ENCODE measurements at places on chromosomes 2 and 18.

- DNase-seq = no peak
Observed at GRCh38 chr2:21772624-21773023, 648.9 kb downstream of the TDRD15 start.

DNA sequence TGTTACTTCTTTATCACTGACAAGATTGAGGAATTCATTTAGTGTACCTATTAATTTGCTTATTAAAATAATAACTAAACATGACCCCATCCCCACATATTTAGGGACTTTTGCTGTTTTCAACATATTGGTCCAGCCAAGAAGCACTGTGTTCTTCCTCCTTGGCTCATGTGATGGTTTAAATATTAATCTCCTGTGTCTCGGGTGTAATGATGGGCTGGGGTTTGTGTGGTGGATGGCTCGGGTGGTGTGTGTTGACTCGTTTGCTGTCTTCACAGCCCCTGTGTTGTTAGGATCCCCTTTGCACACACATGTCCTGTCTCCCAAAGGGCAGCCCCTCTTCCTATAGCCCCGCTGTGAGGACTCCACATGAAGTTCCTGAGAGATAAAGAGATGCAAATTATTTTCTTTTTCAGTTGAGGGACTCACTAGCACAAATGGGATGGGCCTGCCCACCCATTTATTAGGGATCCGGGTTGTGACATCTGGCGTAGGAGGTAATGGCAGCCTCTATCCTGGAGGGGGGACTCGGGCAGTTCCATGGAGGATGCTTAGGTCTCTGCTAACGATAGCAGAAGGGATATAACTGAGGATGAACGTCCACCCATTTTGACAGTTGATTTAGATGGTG lies 53.4 kb downstream of the FHOD3 start:
- no peak for DNase-seq

DNA sequence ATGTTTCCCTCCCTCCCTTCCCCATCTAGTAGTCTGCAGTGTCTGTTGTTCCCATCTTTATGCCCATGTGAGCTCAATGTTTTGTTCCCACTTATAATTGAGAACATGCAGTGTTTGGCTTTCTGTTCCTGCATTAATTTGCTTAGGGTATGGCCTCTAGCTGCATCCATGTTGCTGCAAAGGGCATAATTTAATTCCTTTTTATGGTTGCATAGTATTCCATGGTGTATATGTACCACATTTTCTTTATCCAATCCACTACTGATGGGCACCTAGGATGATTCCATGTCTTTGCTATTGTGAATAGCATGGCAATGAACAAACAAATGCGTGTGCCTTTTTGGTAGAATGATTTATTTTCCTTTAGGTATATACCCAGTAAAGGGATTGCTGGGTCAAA lies 60.6 kb upstream of the CYP26B1 start:
- no peak for DNase-seq

- DNase-seq = no peak
Observed at GRCh38 chr2:654896-655295, 22.3 kb downstream of the TMEM18 start.

DNA sequence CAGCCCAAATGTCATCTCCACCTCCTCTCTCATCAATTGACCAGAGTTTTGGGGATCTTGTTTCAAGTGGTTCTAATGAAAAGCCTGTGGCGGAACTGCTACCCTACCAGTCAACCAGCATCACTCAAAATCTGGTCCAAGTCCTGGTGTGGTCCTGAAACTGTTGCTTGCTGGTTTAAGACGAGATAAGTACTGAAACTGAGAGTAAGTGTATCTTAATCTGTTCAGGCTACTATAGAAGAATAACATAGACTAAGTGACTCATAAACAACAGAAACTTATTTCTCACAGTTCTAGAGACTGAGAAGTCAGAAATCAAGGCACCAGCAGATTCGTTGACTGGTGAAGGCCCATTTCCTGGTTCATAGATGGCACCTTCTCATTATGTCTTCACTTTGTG lies 879 bp upstream of the GALNT5 start:
- DNase-seq = peak; percentile 57

GRCh38 chr18:37383846-37384595 lies 181.6 kb downstream of the CELF4 start:
- DNase-seq = no peak

DNA sequence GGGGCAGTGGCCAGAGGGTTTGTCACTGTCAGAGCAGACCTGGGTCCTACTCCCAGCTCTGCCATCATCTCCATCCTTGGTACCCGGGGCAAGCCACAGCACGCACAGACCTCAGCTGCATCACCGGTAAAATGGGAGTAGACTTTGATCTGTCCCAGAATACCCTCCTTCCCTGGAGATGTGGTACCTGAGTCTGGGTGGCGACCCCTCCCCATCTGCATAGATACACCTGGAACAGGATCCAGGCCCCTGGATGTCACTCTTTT lies 64.0 kb downstream of the ZFP36L2 start:
- DNase-seq = no peak

DNA sequence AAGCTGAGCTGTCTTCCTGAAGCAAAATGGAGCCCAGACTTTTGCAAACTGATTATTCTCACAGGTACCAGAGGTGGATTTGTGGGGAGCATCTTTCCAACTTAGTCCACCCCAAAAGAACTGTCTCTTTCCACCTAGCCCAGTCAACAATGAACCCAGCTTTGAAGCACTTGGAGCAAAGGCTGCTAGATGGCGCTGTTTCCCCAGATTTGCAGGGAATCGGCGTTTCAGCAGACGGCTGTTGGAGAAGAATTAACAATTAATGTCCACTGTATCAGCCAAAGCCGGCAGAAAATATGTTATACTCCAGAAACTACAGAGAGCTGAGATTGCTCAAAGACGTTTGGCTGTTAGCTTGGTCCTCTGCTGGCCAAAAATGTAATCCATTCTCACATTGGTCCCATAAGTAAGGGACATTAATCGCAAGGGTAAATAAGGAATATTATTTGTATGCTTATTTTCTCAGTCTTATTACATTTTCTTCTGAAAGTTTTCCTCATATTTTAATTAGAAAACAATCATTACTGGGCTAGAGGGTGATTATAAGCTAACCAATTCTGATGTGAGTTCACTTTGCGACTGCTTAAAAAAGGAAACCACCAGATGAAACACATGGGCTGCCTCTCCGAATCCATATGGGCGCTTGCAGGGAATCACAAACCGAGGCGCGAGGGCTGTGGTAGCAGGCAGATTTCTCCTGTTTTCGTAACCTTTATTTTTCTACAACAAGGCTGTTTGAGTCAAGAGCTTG lies 423.8 kb upstream of the MEX3C start:
- DNase-seq = no peak

- no peak for DNase-seq
Observed at GRCh38 chr2:169461143-169461542, 18.2 kb upstream of the BBS5 start.

GRCh38 chr2:181419129-181419855 lies 37.9 kb upstream of the ITGA4 start:
- DNase-seq = no peak

DNA sequence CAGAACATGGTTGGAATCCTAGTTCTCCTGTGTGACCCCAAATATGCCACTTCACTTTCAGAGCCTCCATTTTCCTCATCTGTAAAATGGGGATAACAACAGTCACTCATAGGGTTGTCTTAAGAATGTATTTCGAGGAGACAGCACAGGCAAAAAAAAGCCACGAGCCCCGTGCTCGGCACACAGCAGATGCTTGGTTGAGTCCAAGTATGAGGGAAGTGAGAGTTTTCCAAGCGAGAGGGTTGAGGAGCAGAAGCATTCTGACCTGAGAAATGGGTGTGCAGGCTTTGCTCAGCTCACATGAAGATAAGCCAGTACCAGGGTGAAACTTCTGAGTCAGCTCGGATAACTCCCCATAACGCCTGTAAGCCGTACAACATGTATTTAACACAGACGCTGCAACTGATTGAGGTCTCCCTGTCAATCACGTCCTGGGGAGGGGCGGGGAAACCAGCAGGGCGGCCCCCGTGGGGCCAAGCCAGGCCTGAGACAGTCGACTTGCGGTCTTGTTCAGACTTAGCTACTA lies 23.0 kb upstream of the ODC1 start:
- DNase-seq = no peak

DNA sequence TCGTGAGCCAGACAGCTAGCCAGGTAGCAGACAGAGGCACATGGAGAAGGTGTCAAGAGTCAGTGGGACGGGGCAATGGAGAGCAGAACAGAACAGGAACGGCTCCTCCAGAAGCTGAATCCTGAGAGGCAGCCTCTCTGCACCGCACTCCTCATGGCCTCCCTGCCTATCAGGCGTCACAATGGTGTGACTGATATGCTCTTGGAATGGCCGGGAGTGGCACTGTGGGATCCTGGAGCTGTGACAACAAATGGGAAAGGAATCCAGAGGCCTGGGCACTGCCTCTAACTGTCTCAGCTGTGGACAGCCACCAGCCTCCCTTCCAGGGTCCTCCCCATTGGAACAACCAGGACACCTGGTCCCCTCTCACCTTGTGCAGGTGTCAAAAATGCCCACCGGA lies 89.1 kb upstream of the ID2 start:
- no peak for DNase-seq

- no peak for DNase-seq
Observed at GRCh38 chr2:241011751-241012510, 13.5 kb downstream of the SNED1 start.

DNA sequence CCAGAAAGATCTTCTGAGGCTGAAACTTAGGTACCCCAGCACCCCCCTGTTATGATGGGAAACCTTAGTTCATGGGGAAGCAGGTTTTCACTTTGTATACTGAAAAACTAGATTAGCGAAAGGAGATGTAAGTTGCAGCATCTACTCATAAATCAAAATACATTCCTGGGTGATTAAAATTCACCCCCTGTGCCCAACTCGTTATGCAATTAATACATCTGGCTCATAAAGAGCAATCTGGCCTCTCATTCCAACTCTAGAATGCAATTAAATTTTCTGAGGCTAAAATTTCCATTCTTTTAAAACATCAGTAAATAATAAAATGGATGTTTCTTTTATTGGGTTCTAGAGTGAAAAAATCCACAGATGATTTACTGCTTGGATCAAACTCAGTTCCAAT lies 110.9 kb upstream of the BZW1 start:
- DNase-seq = no peak

GRCh38 chr2:158655628-158656027 lies 139.5 kb upstream of the DAPL1 start:
- no peak for DNase-seq

- DNase-seq = no peak
Observed at GRCh38 chr2:32711219-32711618, 83.4 kb downstream of the TTC27 start.

GRCh38 chr2:17762451-17762850 lies 8.5 kb downstream of the GEN1 start:
- DNase-seq = no peak

DNA sequence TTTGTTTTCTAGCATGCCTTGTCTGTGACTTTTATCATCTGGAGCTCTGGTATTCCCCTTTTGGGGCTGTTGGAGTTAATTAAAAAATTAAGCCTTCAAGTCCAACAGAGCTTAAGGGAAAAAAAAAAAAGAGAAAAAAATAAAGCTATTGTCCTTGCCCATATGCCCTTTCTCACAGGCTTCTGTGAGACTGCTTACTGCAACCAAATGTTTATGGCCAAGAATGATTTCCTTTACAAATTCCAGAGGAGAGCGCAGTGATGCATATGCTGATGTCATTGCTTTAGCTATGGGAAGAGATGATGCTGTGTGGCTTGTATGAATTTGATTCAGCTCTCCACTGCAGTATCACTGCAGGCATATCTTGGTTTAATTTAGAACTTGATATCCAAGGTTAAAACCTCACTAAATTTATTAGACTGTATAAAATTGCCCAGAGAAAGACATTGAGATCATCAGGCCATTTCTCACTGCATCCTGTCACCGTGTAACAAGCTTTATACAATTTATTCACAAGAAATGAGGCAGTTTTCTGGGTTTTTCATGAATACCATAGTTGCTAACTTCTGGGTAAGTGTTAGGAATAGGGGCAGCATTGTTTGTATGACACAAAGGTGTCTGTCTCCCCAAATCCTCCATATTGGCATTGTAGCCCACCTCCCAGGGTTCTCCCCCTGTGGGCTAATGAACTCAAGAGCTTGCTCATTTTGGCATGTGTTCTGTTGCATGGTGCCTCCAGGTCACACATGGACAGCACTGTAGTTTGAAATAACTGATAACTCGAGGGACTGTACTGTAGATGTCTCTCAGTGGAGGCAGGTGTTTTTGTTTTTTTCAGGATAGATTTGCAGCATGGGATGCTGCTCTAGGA lies 85.0 kb downstream of the TANC1 start:
- DNase-seq = no peak

DNA sequence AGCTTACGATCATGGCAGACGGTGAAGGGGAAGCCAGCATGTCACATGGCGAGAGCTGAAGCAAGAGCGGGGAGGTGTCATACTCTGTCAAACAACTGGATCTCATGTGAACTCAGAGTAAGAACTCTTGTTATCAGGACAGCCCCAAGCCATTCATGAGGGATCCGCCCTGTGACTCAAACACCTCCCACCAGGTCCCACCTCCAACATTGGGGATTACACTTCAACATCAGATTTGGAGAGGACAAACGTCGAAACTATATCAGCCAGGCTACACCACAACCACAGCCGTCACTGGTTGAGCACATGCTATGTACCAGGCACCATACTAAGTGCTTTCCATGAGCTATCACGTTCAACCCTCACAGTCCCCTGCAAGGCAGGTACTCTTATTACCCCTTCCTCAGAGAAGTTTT lies 293.8 kb downstream of the PRKCE start:
- DNase-seq = no peak

- DNase-seq = no peak
Observed at GRCh38 chr18:66749030-66749429, 145.1 kb upstream of the CDH19 start.

DNA sequence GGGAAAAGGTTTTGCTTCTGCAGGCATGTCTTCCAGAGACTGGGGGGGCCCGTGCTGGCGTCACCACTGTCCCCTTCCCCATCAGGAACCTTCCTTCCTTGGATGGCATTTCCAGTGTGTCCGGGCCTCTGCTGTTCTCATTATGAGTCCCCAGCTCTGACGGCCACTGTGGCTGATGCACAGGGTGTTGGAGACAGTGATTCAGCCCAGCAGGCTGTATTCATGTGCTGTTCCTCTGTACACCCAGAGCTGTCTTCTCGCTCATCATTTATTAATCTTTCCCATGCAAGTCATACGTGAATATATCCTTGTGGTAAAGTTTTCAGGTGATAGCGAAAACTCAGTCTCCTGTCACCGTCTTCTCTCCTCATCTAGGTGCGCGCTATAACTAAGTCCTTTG lies 57.7 kb downstream of the ASAP2 start:
- no peak for DNase-seq

- no peak for DNase-seq
Observed at GRCh38 chr18:56910967-56911366, 235.9 kb upstream of the BOD1L2 start.

GRCh38 chr18:25795213-25795612 lies 295.2 kb downstream of the SS18 start:
- no peak for DNase-seq

DNA sequence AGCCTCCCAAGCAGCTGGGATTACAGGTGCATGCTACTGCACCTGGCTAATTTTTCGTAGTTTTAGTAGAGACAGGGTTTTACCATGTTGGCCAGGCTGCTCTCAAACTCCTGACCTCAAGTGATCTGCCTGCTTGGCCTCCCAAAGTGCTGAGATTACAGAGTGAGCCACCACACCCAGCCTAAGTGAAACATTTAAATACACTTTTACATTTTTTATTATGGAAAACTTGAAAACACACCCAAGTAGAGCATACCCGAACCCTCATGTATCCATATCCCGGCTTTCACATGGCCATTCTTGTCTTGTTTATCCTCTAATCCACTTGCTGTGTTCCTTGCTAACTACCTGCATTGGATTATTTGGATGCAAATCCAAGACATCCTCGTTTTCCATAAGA lies 13.2 kb upstream of the AGPS start:
- DNase-seq = no peak

- no peak for DNase-seq
Observed at GRCh38 chr2:139911160-139911559, 1131.0 kb upstream of the NXPH2 start.
